Right lobe of liver (tissue), 6 donors: ENCODE measurements at places on chromosomes 12 and 14. TPM values are rescaled to one million over a fixed set of nuclear protein-coding genes. Genes with fewer than 3 reads are reported as not detected.
A peak's percentile ranks its signal among the peaks of the same experiment; 100 is the strongest.

The TRIM9 gene
- 0.30 TPM for total RNA-seq

The SLC6A15 gene
- not detected for total RNA-seq

The CLEC6A gene
- not detected for total RNA-seq

The HNRNPA1 gene
- 138 TPM for total RNA-seq

The HOXC11 gene
- not detected for total RNA-seq

The VPS29 gene
- 55.2 TPM for total RNA-seq

DNA sequence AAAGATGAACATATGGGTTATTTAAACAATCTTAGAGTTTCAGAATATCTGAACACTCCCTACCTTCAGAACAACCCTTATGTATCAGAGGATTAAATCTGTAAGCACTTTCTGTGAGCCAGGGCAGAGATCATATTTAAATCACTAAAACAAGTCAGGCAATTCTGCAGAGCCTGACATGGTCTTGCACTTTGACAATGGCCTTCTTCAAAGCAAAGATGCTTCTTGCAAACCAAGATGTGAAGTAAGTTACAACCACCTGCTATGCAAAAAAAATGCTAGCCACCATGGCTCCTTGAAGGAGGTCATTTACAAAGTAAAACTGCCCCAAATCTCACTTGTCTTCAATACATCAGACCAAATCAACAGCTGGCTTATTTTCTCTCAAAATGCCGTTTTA is 3.2 kb downstream of the PPP1CC start:
- H3K36me3 ChIP-seq: no peaks in the 10 kb centered on the region
- no peak overlapping the region for H3K4me3 ChIP-seq
- DNase-seq: no peak
- no peak overlapping the region for H3K27ac ChIP-seq

DNA sequence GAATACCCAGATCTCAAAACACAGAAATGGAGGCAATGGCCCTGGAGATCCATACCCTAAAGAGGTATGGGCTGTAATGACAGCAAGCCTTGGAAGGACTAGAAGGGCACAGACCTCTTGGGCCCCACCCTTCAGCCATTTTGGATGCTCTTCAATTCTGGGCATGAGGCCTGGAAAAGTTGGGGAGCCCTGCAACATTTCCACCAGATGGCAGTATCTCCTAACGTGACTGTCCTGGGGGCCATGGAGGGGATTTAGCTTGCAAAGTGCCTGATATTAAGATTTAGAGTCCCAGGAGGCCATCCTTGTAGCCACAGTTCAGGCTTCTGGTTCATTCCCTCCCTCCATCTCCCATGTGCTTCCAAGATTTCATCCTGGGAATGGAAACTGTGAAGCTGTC is 30.2 kb downstream of the KCNA5 start:
- H3K4me3 ChIP-seq: no peak overlapping the region
- no peak overlapping the region for H3K27ac ChIP-seq
- no peak for DNase-seq
- no peaks in the 10 kb centered on the region for H3K4me1 ChIP-seq
- no peaks in the 10 kb centered on the region for H3K36me3 ChIP-seq

DNA sequence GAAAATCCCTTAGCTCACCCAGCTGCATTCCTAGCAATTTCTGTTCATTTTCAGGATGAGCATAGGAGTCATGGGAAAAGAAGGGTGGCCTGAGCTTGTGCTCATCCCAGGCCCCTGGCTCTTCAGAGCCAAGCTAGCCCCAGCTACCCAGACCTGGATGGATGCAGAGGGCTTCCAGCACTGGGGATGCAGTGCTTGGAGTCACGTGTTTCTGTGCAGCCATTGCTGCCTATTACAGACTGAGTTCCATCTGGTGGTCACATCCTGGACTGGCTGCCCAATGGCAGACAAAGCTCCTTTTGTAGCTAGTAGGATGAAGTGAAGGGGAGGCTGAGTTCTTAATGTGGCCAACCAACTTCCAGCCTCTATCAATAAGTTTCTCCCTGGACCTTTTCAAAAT is 54.2 kb upstream of the JDP2 start:
- H3K36me3 ChIP-seq: no peaks in the 10 kb centered on the region
- H3K27me3 ChIP-seq: no peaks in the 10 kb centered on the region
- H3K4me3 ChIP-seq: no peak overlapping the region
- no peak for DNase-seq

- H3K4me1 ChIP-seq: no peaks in the 10 kb centered on the region
- H3K36me3 ChIP-seq: no peaks in the 10 kb centered on the region
- DNase-seq: no peak
- H3K4me3 ChIP-seq: no peak overlapping the region
- H3K27ac ChIP-seq: no peak overlapping the region
- H3K27me3 ChIP-seq: no peaks in the 10 kb centered on the region
These were observed 41.5 kb downstream of the IGF1 start for GRCh38 chr12:102438827-102439210.

GRCh38 chr12:25152055-25152454 is 42.9 kb downstream of the DNAI7 start:
- H3K4me3 ChIP-seq: no peak overlapping the region
- H3K27ac ChIP-seq: no peak overlapping the region
- no peaks in the 10 kb centered on the region for H3K27me3 ChIP-seq
- H3K36me3 ChIP-seq: no peaks in the 10 kb centered on the region
- DNase-seq: no peak

- no peaks in the 10 kb centered on the region for H3K27me3 ChIP-seq
- H3K4me1 ChIP-seq: no peaks in the 10 kb centered on the region
- no peak overlapping the region for H3K27ac ChIP-seq
These were observed 23.1 kb downstream of the ANG start for GRCh38 chr14:20711685-20712084.

- no peak for DNase-seq
- no peaks in the 10 kb centered on the region for H3K36me3 ChIP-seq
- H3K27me3 ChIP-seq: no peaks in the 10 kb centered on the region
- H3K4me3 ChIP-seq: peak overlapping the region; percentile 81
- no peaks in the 10 kb centered on the region for H3K4me1 ChIP-seq
These were observed 956 bp downstream of the GNPTAB start for GRCh38 chr12:101829639-101830366.

DNA sequence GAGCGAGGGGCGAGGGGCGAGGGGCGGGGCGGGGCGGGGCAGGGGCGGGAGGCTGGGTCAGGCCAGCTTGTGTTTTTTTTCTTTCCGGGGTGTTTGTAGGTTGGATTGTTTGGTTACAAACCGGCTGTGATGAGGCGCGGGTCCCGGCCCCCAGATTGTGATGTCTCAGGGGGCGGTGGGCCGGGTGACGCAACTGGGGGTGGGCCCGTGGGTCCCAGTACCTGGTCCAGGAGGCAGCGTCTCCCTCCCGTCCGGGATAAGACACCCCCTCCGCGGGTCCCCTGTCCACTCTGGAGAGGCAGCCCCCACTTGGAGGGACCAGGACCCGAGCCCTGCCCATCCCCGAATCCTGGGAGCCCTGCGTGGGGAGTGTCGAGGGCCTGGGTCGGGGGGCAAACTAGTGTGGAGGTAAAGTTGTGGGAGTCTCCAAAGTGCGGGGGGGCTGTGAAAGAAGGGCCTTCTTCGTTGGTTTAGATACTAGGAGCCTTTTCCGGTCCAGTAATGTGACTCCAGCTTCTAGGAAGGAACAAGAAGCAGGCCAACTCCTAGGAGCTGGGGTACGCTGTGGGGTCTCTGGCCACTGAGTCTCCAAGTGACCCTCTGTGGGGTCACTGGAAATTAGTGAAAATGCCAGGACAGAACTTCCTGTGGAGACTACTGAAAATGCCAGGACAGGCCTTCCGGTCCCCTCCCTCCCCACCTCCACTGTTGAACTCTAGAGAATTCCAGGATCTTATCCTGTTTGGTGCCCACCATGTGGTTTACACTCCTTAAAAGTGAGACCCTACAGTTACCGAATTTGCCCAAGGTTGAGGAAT is 579 bp upstream of the CLMN start:
- H3K27ac ChIP-seq: peak overlapping the region; percentile 72
- H3K36me3 ChIP-seq: no peaks in the 10 kb centered on the region
- H3K27me3 ChIP-seq: no peaks in the 10 kb centered on the region
- DNase-seq: no peak

DNA sequence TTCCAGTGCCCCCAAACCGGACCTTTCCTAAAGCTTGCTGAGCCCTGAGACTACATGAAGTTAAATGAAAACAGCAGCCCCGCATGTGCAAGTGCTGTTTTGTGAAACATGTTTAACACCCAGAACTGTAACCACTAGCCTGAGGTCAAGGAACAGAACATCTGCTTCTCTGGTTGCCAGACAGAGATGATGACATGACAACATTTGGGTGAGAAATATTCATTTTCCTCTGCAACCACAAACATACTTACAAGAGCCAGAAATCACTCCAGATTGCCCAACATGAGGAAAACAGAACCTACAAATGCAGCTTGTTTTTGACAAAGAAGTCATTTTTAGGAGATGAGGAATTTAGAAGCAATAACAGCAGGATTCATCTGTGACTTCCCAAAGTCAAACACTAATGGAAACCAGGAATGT is 110.4 kb downstream of the BCAT1 start:
- H3K4me1 ChIP-seq: no peaks in the 10 kb centered on the region
- no peak for DNase-seq
- no peaks in the 10 kb centered on the region for H3K36me3 ChIP-seq

DNA sequence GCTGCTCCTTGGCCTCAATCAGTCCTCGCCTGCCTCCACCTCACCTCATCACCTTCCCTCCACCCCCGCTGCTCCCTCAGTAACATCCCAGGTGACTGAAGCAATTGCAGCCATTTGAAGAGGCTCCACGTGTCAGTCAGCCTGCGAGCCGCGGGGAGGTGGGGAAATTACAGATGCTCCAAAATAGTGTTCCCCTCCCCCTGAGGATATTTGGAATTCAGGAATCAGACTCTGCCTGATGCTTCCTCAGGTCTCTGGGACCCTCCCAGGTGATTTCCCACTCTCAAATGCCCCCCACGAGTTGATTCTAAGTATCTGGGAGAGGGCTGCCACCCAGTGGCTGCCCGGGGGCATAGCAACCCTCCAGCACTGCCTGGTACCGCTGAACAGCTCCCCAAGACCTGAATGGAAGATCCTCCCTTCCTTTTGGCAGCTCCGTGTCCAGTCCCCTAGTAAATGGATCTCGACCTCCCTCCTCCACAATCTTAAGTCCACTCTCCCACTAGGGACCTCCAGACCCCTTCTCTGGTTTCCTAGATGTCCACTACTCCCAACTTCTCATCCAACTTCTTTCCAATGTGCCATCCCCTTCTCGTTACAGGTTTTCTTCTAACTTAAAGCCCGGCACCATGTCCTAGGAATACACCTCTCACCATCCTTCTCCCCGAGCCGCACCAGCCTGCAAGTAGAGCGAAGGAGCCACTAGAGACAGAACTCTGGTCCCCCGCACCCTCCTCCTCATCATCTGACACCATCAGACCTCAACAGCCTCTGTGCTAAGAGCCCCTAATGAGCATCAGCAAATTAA is 1.4 kb upstream of the ASIC1 start:
- no peaks in the 10 kb centered on the region for H3K36me3 ChIP-seq
- no peak overlapping the region for H3K4me3 ChIP-seq

GRCh38 chr12:51065530-51065929 is 17.4 kb downstream of the LETMD1 start:
- no peaks in the 10 kb centered on the region for H3K4me1 ChIP-seq
- no peaks in the 10 kb centered on the region for H3K27me3 ChIP-seq
- no peak overlapping the region for H3K4me3 ChIP-seq
- DNase-seq: no peak
- H3K27ac ChIP-seq: no peak overlapping the region

DNA sequence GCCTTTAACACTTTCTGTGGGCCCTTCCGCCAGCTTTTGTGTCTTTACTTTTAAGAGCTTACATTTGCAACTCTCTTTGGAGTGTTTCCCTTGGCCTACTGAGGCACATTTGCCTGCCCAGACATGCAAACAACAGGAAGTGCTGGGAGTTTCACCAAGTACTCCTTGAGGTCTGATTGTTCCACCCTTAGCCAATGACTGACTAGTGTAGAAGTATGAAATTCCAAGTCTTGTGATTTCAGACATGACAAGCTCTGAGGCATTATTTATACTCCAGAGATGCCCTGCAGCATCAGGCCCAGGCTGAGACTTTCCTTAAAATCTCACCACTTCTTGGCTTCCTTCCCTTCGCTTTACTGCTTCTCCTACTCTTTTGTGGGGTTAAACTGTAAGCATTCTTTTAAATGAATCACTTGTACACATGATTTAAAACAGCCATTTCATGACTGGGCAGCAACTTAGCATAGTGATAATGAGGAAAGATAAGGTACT is 174.1 kb downstream of the SLC6A15 start:
- H3K36me3 ChIP-seq: no peaks in the 10 kb centered on the region
- no peak overlapping the region for H3K4me3 ChIP-seq
- DNase-seq: no peak
- H3K4me1 ChIP-seq: no peaks in the 10 kb centered on the region

GRCh38 chr12:85266356-85266755 is 13.7 kb upstream of the ALX1 start:
- H3K4me1 ChIP-seq: no peaks in the 10 kb centered on the region
- DNase-seq: no peak
- H3K27ac ChIP-seq: no peak overlapping the region

- no peaks in the 10 kb centered on the region for H3K27me3 ChIP-seq
- no peaks in the 10 kb centered on the region for H3K36me3 ChIP-seq
- H3K27ac ChIP-seq: no peak overlapping the region
These were observed 224.3 kb downstream of the ITPR2 start for GRCh38 chr12:26608706-26609105.

DNA sequence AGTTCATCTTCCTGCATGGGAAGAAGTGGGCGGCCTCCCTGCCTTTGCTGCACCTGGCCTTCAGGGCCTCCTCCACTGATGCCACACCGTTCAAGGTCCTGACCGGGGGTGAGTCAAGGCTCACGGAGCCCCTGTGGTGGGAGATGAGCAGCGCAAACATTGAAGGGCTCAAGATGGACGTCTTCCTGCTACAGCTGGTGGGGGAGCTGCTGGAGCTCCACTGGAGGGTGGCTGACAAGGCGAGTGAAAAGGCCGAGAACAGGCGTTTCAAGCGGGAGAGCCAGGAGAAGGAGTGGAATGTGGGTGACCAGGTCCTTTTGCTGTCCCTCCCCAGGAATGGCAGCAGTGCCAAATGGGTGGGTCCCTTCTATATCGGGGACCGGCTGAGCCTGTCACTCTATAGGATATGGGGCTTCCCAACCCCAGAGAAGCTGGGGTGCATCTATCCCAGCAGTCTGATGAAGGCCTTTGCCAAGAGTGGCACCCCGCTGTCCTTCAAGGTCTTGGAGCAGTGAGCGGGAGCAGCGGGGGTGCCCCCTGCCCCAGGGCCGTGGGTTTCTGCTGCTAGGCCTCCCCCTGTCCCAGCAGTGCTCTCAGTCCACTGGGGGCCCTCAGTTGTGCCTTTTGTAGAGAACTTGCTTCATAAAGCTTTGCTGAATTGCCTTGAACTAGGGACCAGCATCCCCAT is 12.4 kb downstream of the CBLN3 start:
- H3K36me3 ChIP-seq: no peaks in the 10 kb centered on the region
- H3K27me3 ChIP-seq: no peaks in the 10 kb centered on the region
- DNase-seq: no peak
- no peak overlapping the region for H3K4me3 ChIP-seq

DNA sequence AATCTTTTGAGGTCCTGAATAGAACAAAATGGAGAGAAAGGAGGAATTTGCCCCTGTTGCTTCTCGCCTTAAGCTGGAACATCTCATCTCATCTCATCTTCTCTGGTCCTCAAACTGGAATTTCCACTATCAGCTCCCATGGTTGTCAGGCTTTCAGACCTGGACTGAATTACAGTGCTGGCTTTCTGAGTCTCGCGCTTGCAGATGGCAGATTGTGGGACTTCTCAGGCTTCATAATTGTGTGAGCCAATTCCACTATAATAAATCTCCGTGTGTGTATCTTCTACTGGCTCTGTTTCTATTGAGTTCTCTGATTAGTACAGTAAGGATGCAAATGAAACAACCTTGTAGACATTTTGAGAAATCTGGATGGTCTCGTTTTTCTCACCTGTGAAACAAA is 199.0 kb downstream of the TMEM117 start:
- no peak overlapping the region for H3K4me3 ChIP-seq
- H3K27me3 ChIP-seq: no peaks in the 10 kb centered on the region
- H3K4me1 ChIP-seq: no peaks in the 10 kb centered on the region
- H3K27ac ChIP-seq: no peak overlapping the region

GRCh38 chr14:91047174-91047753 is 13.2 kb downstream of the RPS6KA5 start:
- no peaks in the 10 kb centered on the region for H3K27me3 ChIP-seq
- no peaks in the 10 kb centered on the region for H3K4me1 ChIP-seq
- no peak overlapping the region for H3K4me3 ChIP-seq
